ENCODE measurements at places on chromosomes 13 and 19. TPM values are rescaled to one million over a fixed set of nuclear protein-coding genes. Genes with fewer than 3 reads are reported as not detected.

SWSAP1 gene
- polyA plus RNA-seq: 6.0 TPM

KISS1R gene
- 0.42 TPM for polyA plus RNA-seq

SPC24 gene
- polyA plus RNA-seq: not detected

DNA sequence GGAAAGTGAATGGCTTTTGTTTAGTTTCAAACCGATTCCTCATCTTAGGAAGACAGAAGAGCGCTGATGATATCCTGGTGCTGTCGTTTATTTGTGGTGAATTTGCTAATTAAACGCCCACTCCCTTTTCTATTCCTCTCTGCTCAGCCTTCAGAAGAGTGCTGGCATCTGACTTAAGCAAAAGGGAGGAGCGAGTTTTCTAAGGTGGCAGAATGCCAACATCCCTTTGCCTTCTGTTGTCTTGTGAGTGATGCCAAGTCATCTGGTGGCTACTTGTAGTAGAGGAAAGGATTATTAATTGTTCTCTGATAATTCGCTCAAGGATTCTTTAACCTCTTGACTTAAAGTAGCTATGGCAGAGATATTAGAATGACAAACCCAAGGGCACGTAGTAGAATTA, 68.1 kb downstream of the ERCC5 start:
- no peak for DNase-seq

DNA sequence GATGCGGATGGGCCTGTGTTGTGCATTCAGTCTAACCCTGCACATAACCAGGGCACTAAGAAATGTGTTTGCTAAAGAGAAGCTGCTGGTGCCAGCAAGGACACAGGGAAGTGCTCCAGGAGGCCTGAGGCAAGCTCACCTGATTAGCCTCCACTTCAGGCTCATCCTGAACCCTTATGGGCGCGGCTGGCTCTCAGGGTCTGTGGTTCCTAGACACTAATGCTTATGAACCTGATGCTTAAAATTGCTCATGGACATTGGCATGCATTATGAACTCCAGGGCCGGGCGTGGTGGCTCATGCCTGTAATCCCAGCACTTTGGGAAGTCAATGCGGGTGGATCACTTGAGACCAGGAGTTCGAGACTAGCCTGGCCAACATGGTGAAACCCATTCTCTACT, 34.3 kb downstream of the SERP2 start:
- DNase-seq: no peak

GRCh38 chr13:26011996-26012821, 39.6 kb downstream of the SHISA2 start:
- peak; percentile 44 for DNase-seq

GRCh38 chr13:98403076-98403475, 173.8 kb downstream of the STK24 start:
- no peak for DNase-seq

GRCh38 chr19:54684527-54684926, 21.7 kb downstream of the LILRB4 start:
- DNase-seq: no peak

DNA sequence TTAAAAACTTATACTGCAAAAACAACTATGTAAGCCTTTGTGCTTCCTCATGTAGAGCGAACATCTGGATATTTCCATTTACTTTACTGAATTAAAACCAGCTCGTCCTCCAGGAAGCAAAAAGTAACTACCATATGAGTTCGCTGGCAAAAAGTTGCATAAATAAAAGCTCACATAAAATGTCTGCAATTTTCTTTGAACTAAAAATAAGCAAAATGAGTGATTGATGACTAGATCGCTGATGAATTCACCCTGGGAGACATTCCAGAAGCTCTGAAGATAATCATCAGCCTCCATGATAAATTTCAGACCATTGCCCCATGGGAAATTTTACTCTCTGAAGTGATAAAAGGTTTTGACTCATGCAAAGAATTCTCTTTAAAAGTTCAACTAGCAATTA, 67.3 kb upstream of the SACS start:
- no peak for DNase-seq

DNA sequence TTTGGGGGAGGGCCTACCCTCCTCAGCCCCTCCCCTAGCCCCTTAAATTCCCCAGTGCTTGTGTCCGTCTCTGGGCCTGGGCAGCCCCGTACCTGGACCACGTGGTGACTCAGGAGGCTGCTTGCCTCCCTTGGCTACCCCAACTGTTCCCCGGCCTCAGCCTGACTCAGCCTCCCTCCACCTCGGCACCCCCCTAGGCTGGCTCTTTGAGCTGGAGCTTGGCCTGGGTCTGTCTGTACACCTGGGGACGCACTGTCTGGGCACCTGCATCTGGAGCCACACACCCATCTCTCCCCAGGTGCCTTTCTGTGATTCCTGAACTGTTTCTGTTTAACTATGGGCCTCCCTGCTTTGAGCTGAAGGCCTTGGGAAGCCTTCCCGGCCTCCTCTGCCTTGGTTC, 1.8 kb upstream of the KLK14 start:
- no peak for DNase-seq

- DNase-seq: peak; percentile 98
Measured at GRCh38 chr19:12782424-12783290, 7.3 kb upstream of the HOOK2 start.

- no peak for DNase-seq
Measured at GRCh38 chr13:97212004-97212403, 10.1 kb upstream of the MBNL2 start.

GRCh38 chr19:28876609-28877123, 336.3 kb downstream of the UQCRFS1 start:
- no peak for DNase-seq

DNA sequence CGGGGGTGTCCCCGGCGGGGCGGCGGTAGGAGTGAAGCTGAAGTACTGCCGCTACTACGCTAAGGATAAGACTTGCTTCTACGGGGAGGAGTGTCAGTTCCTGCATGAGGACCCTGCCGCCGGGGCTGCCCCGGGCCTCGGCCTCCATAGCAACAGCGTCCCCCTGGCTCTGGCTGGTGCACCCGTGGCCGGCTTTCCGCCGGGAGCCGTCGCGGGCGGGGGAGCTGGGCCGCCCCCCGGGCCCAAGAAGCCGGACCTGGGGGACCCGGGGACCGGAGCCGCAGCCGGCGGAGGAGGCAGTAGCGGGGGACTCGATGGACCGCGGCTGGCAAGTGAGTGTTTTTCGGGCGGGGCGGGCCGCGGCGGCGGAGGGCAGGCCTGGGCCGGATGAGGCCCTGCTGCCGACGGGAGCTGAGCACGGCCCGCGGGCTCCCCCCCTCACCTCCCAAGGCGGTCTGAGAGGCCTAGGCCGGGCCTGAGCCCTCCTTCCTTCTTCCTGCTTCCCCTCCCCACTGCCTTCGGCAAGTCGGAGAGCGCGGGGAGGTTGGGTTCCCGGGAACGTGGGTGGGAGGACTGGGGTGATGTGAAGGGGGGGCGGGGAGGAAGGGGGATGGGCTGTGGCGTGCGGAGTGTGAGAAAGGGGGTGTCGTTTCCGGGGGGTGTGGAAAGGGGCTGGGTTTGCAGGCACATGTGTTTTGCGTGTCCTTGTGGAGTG, 568 bp downstream of the PAN3 start:
- DNase-seq: peak; percentile 89

DNA sequence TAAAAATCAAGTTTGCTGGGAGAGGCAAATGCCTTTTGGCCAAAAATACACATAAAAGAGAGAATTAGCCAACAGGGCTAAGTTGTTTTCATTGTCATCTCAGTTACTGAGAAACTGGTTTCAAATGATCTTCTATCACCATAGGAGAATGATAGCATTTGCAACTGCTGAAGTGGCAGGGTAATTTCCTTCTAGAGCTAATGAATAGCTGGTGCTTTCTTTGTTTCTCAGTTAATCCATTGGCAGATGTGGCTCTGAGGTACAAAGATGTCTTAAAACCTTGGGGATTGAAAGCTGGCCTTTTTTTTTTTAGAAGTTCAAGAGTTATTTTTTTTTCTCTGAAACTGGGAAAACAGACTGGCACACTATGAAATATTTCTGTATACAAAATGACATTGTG, 332.7 kb upstream of the KLF12 start:
- no peak for DNase-seq

DNA sequence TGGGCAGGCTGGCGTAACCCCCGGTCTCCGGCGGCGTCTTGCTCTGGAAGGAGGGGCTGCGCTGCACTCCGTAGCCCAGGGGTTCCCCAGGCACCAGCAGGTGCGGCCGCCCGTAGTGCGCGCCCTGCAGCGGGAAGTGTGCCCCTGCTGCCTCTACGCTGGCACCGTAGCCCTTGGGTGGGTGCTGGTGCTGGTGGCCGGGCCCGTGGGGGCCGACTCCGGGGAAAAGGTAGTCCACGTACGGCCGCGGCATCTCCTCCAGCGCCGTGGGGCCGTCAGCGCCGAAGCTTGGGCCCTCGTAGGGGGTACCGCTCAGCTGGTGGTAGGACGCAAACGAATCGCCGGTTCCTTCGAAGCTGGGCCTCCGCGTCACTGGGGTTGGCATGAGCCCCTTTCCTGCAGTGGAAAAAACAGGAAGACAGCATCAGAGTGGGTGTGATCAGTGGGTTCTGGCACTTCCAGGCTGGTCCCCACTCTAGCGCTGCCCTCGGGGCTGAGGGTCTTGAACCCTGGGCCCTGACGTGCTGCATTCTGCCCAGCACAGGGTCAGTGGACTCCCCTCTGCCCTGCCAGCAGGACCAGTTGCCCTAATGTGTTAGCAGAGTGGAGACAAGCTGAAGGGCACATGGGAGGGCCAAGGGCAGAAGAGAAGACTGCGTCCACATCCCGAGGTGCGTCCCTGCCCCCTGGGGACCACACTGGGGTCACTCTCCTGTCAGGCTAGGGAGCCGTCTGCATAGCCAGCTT, 72.3 kb downstream of the LATS2 start:
- DNase-seq: no peak

GRCh38 chr19:51066393-51067186, 1.7 kb upstream of the KLK13 start:
- no peak for DNase-seq

DNA sequence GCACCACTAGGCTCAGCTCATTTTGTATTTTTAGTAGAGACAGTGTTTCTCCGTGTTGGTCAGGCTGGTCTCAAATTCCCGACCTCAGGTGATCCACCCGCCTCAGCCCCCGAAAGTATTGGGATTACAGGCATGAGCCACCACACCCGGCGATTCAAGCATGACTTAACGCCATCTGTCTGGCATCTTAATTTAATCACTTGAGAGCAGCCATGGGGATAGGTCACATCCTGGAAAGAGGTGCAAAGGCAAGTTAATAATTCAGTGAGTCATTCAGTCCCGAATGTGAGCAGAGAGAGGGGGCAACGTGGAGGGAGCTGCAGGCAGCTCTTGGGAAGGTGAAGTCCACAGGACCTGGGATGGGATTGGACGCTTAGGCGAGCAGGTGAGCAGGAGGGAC, 31.7 kb upstream of the USP29 start:
- DNase-seq: no peak

DNA sequence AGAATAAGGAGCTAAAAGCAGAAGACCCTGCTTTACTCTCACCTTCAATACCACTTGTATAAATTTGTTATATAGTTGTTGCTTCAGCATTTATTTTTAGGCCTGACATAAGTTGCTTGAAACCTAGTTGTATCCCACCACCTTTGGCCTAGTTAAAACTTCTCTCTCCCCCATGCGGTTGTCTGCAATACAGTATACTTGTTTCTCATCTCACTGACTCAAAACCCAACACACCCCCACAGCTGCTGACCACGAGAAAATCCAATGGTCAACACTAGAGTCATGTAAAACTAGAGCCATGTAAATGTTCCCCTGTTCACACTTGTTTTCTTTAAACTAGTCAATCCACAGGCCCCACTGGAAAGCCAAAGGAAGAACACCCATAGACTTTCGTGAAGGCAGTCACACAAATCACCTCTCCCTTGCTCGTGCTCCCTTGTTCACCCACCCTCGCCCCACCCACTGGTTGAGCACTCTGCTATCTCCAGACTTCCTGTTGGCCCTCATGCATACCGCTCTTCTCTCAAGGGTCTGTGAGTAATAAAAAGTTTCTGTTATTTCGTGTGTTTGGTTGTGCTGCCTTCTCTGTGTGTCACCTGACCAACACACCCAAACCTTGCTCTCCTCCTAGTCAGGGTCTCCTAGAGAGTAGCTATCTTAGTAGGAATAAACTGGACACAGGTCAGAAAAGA, 12.9 kb upstream of the CCDC169 start:
- DNase-seq: no peak

DNA sequence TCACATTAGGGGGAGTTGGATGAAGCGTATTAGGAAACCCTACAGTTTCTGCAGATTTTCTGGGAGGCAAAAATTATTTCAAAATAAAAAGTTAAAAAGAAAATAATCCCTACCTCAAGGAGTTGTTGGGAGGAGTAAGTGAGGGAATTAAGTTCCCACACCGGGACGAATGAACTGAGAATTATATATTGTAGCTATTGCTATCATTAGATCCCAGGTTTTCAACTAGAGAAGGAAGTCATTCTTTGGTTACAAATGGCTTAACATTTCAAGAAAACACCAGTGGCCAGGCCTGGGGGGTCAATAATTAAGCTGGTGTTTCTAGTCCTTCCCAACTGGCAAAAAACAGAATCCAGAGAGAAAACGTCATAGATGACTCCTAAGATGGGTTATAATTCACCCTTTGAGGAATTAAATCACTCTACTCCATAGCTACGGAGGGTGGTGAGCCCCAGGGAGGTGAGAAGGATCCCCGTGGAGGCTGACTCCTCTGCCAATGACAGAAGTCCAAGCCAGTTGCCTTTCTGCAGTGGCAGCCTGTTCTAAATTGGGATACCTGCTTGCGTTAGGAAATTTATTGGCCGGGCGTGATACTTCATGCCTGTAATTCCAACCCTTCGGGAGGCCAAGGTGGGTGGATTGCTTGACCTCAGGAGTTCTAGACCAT, 1.2 kb upstream of the MYDGF start:
- DNase-seq: no peak

DNA sequence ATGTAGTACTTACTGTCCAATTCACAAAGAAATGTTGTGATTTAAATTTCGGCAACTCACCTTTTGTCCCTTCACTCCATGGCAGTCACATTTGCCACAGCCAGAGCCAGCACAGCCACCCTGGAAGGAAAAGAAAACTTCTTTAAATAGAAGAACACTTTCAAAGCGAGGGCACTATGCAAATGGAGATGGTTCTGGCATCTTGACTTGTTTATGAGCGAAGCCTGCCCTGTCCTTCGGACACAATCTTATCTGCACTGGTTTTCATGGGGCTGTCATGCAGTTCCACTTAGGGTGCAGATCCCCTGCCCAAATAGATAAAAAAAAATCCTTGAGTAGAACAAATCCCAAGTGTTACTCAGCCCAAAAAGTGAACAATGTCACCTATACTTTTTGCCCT, 64.3 kb downstream of the COL4A1 start:
- no peak for DNase-seq

- DNase-seq: no peak
Measured at GRCh38 chr19:43672061-43672679, 2.2 kb upstream of the PLAUR start.

DNA sequence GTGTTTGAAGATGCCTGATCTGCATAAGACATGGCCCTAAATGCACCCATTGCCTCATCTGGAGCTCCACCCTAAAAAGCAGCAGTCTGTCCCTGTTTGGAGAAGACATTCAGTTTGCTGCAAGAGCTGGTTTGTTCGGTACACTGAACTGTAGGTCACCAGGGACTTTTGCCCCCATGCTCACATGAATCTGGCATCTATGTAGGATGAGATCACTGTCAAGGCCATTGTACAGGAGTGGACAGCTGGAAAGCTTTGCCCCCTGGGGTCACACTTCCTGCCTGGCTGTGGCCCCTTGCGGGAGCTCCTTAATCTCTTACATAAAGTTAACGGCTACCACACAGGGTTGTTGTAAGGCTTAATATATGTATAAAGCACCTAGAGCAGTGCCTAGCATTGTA, 73.0 kb downstream of the IPO5 start:
- DNase-seq: no peak

Measured in naive B cell (primary cell).